ENCODE measurements at places on chromosomes 3 and 15.

DNA sequence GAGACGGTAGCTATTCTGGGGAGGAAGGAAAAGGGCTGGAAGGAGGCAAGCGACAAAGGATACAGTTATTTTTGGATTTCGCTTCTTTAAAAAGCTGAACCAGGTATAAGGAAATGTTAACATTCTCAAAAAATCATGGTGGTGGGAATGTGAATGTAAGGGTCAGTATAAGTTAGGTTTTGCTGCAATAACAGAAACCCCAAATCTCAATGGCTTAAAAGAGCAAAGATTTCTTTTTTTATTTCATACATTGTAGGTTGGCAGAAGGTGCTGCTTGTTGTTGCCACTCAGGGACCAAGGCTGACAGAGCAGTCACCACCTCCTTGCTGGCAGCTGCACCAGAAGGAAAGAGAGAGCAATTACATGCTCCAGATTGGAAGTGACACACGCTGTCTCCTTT lies 176.3 kb upstream of the LPP start:
- DNase-seq = no peak

GRCh38 chr15:39411102-39411989 lies 169.5 kb upstream of the THBS1 start:
- no peak for DNase-seq

- no peak for DNase-seq
These were observed 43.2 kb downstream of the MAP3K13 start for GRCh38 chr3:185406121-185406620.

GRCh38 chr3:178063461-178063860 lies 472.8 kb upstream of the KCNMB2 start:
- DNase-seq = no peak

DNA sequence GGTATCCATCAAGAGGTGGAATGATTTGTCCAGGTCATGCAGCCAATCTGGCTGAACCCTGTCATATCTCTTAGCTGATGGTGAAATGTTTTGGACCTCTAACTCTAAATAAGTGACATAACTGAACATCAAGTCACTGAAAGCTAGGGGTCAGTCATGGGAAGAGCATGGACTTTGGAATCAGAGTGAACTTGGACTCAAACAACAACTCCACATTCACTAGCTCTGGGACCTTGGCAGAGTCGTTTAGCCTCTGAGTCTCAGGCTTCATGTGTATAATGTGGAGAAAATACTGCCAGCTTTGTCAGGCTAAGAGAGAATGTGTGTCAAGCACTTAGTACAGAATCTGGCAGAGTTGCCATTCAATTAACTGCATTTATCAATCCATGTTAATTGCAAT lies 557.8 kb upstream of the CFAP20DC start:
- no peak for DNase-seq

DNA sequence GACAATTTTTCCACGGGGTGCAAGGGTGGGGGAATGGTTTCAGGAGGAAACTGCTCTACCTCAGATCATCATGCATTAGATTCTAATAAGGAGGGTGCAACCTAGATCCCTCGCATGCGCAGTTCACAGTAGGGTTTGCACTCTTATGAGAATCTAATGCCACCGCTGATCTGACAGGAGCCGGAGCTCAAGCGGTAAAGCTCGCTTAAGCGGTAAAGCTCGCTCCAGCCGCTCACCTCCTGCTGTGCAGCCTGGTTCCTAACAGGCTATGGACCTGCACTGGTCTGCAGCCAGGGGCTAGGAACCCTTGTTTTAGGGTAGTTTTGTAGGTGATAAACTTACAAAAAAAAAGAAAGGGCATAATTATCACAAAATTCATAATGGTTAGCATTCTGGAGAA lies 53.9 kb upstream of the RYR3 start:
- no peak for DNase-seq

DNA sequence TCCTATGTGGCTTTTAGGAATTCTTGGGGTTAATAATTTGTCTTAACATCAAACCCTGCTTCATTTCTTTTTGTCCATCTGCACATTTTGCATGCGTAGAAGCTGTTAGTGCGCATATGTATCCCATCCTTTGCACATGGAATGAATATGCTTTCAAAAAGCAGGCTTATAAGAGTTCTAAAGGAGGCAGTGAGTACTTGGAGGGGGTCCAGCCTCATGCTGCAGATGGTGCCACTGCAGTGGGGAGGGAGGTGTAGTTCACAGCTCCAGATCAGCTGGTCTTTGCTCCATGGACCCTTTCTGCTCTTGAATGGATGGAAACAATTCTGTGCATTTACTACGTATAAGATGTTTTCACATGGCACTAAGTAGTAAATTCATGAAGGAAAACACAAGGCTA lies 20.7 kb upstream of the SSR3 start:
- DNase-seq = no peak

DNA sequence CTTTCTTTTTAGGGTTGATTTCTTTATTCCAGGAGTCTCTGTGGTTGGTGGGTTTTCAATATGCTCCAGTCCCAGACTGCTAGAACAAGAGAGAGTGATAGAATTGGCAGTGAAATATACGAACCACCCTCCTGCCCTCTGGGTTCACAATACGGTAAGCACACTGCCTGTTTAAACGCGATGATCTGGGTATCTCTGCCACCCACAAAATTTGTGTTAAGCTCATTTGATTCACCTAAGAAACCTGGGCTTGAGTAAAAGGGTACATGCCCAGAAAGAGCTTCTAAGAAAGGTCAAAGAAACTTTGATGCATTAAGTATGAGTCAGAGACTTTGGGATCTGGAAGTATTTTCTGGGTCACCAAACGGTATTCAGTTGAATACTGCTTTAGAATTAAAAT lies 29.8 kb downstream of the OXNAD1 start:
- no peak for DNase-seq

DNA sequence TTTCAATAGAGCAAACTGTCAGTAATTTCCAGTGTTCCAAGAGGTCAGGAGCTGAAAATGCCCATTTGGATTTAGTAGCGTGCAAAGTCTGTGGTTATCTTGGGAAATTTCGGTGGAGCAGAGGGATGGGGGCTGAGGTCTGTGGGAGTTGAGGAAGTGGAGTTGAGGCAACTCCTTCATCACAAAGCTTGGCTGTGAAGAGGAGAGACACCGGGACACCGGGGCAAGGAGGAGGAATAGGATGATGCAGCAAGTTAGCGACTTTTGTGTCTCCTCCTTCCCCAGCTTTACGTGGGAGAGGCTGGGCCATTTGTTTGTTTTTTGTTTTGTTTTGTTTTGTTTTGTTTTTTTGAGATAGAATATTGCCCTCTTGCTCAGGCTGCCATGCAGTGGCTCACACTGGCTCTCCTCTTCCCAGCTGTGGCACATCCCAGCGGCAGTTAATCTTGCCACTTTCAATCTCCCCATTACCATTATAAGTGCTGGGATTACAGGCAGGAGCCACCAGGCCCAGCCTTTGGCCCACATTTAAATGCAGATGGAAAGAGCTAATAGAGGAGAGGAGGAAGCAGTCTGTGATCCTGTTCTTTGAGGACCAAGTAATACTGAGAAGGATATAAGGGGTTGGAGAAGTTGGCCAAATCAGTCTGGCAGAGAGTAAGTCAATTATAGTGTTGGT lies 47.1 kb downstream of the CRTC3 start:
- no peak for DNase-seq

DNA sequence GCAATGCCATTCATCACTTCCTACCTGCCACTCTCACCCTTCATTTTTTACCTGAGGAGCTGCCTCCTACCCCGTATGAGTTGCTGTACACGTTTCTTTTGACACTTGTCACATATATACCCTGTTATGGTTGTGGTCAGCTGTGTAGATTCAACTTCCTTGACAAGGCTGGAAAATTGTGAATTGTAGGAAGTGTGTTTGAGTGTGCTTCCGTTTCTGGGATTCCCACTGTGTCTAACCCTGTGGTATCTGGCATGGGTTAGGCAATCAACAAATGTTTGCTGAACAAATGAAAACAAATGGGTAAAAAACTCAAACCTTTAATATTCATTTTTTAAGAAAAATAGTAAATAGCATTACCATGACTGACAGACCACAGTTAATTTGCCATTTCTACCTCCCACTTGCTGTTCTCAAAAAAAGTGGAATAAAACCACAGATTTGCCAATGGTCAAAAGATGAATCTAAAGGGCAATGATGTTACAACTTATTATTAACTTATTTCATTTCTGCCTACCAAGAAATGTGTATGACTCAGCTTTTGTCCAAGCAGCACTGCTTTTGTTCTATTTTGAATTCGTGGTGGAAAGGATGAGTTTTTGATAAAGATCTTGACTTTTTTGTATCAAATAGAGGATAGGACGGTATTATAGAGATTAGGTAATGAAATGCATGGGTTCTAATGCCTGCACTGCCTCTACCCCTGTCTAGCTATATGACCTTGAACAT lies 404.6 kb downstream of the LPP start:
- no peak for DNase-seq

GRCh38 chr3:78304115-78304514 lies 1264.2 kb downstream of the ROBO2 start:
- no peak for DNase-seq

- peak; percentile 80 for DNase-seq
These were observed 21.6 kb upstream of the PLXNA1 start for GRCh38 chr3:126961191-126961790.

- DNase-seq = no peak
These were observed 437.9 kb downstream of the NR2F2 start for GRCh38 chr15:96768435-96768789.

GRCh38 chr15:72222393-72222792 lies 8.6 kb downstream of the PKM start:
- peak; percentile 77 for DNase-seq

GRCh38 chr3:14614189-14614588 lies 37.4 kb upstream of the CCDC174 start:
- no peak for DNase-seq

DNA sequence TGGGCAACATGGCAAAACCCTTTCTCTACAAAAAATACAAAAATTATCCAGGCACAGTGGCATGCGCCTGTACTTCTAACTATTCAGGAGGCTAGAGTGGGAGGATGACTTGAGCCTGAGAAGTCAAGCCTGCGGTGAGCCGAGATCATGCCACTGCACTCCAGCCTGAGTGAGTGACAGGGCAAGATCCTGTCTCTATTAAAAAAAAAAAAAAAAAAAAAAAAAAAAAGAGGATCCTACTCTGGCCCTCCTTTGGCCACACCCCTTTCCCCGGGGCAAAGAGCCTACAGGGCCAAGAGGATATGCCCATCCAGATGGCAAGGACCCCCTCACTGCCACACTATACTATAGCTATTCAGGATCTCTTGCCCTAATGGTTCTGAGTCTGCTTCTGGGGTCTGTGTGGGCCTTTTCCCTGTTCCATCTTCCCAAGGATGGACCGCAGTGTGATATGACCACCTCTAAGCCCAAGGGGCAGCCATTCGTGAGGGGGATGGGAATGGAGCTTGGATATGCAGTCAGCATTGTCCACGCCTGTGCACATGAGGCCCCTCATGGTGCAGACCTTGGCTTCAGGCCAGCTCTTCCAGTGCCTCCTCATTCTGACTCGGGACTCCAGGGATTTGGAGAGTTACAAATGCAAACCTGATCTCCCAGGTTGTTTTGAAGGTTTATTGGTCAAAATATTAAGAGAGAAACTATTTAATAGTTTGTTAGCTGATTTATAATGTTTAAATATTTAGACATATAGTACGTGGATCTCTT lies 7.3 kb downstream of the TYRO3 start:
- DNase-seq = no peak
